Choroid plexus epithelial cell (primary cell): ENCODE measurements at places on chromosomes 2 and 18.
A peak's percentile ranks its signal among the peaks of the same experiment; 100 is the strongest.

GRCh38 chr2:16406496-16407289, 258.9 kb downstream of the CYRIA start:
- no peak for DNase-seq

DNA sequence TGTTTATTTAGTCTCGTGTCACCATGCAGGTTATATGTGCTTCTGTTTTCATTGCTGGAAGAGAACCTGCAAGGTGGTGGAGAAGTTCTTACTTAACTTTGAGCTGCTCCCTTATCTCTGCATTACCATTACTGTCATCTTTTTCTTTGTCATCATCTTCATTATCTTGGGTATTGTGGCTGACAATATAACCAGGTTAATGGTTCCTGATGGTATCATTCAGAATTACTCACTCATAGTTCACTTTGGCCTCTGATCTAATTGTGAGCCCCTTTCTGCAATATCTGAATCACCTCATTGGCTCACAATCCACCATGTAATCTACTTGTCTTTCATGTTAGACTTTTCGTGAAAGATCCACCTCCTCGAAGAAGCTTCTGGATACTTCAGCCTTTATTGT, 5.0 kb downstream of the CD28 start:
- no peak for DNase-seq

DNA sequence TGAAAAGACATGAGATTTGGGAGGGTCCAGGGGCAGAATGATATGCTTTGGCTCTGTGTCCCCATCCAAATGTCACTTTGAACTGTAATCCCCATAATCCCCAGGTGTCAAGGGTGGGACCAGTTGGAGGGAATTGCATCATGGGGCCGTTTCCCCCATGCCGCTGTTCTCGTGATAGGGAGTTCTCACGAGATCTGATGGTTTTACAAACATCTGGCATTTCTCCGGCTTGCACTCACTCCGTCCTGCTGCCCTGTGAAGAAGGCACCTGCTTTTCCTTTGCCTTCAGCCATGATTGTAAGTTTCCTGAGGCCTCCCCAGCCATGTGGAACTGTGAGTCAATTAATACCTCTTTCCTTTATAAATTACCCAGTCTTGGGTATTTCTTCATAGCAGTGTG, 51.4 kb downstream of the LPIN1 start:
- no peak for DNase-seq

GRCh38 chr2:234211797-234212196, 161.3 kb downstream of the SPP2 start:
- DNase-seq, result peak; percentile 90

- DNase-seq, result peak; percentile 35
Measured at GRCh38 chr18:80200932-80201672, 46.2 kb downstream of the PARD6G start.
